ENCODE measurements at places on chromosomes 12 and 14.

DNA sequence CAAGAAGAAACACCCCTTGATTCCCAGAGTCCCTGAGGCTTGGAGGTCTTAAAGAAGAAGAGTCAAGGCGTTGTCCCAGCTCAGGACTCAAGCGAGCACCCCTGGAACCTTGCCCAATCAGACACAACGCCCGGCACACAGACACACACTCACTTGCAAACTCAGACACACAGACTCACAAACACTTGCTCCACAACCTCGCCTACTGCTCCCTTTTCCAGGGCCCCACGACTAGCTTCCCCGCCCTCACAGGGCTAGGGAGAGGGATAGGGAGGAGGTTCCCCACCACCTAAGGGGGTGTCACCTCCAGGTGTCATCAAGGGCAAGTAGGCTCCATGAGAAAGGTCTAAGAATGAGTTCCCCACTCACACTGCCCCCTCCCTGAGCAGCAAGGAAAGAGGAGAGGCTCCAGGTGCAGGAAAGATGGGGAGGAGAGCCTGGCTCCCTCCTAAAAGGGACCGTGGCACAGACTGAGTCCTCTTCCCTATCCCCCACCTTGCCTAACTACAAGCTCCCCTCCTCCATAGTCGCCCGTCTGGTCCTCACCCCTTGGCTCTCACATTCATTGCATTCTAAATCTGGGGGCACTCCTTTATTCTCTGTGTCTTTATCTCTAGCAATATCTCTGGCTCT lies 717 bp downstream of the WNT10B start:
- peaks cover 37% of the 10 kb centered on the region for H3K4me1 ChIP-seq
- no peak overlapping the region for H3K27ac ChIP-seq
- peaks cover 41% of the 10 kb centered on the region for H3K27me3 ChIP-seq
- peak overlapping the region; percentile 53 for H3K4me3 ChIP-seq

- no peaks in the 10 kb centered on the region for H3K27me3 ChIP-seq
- H3K27ac ChIP-seq: no peak overlapping the region
- no peak overlapping the region for H3K4me3 ChIP-seq
- H3K4me1 ChIP-seq: no peaks in the 10 kb centered on the region
- DNase-seq: no peak
Measured at GRCh38 chr14:95903616-95904107, 27.0 kb downstream of the TUNAR start.

DNA sequence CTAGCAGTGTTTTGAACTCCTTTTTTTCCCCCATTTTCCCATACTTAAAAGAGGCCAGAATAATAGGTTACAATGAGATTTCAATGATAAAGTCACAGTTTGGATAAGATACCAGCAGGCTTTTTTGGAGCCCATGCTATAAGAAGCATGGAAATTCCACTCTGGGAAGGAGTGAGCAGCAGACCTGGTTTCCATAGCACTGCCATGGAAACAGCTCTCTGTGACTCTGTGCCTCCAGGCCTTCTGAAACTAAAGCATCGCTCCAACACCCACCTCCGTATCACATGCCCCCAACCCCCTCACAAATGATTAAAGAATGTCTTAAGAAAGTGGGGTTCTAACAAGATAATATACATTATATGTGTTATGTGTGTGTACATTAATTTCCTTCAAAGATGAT lies 165.0 kb downstream of the GRIN2B start:
- no peaks in the 10 kb centered on the region for H3K27me3 ChIP-seq
- no peak overlapping the region for H3K4me3 ChIP-seq
- H3K4me1 ChIP-seq: no peaks in the 10 kb centered on the region
- no peaks in the 10 kb centered on the region for H3K36me3 ChIP-seq
- DNase-seq: no peak
- no peak overlapping the region for H3K27ac ChIP-seq

- no peaks in the 10 kb centered on the region for H3K4me1 ChIP-seq
- no peak overlapping the region for H3K4me3 ChIP-seq
- H3K27ac ChIP-seq: no peak overlapping the region
Measured at GRCh38 chr14:67199016-67199415, 9.8 kb downstream of the GARIN2 start.

DNA sequence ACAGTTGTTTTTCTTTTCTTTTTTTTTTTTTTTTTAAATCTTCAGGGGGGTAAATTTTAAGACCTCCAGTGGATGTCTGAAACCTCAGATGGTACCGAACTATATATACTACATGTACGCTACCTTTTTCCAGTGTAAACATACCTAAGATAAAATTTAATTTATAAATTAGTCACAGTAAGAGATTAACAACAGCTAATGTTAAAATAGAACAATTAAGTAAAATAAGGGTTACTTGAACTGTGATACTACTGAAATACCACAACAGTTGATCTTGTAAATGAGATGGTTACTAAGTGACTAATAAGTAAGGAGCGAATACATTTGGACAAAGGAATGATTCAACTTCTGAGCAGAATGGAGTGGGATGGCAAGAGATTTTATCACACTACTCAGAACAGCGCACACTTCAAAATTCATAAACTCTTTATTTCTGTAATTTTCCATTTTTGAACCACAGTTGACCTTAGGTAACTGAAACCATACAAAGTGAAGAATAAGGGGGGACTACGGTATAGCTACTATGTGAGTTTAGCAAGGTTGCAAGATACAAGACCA lies 80.5 kb upstream of the PCED1B start:
- H3K4me3 ChIP-seq: no peak overlapping the region
- H3K4me1 ChIP-seq: no peaks in the 10 kb centered on the region
- no peak for DNase-seq
- H3K36me3 ChIP-seq: no peaks in the 10 kb centered on the region

DNA sequence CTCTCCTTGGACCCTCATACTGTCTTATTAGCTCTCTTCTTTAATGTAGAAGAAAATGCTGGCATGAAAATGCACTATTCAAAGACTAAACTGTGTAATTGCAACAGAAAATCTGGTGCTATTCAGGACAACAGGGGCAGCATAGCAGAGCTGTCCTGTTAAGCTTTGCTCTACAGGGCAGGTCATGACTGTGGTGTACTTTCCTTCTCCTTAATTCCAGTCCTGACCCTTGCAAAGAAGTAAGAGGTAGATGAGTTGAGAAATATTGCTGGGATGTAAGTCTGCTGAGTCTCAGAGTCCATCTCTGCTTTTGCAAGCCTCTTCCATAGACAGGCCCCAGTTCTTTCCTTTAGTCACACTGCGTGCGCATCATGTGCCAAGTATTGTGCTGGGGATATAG lies 52.6 kb upstream of the STK38L start:
- H3K4me1 ChIP-seq: no peaks in the 10 kb centered on the region
- no peak overlapping the region for H3K27ac ChIP-seq
- H3K36me3 ChIP-seq: no peaks in the 10 kb centered on the region
- no peak for DNase-seq

GRCh38 chr12:58710901-58711300 lies 209.4 kb downstream of the LRIG3 start:
- no peaks in the 10 kb centered on the region for H3K4me1 ChIP-seq
- no peaks in the 10 kb centered on the region for H3K27me3 ChIP-seq
- H3K4me3 ChIP-seq: no peak overlapping the region
- no peaks in the 10 kb centered on the region for H3K36me3 ChIP-seq
- DNase-seq: no peak

DNA sequence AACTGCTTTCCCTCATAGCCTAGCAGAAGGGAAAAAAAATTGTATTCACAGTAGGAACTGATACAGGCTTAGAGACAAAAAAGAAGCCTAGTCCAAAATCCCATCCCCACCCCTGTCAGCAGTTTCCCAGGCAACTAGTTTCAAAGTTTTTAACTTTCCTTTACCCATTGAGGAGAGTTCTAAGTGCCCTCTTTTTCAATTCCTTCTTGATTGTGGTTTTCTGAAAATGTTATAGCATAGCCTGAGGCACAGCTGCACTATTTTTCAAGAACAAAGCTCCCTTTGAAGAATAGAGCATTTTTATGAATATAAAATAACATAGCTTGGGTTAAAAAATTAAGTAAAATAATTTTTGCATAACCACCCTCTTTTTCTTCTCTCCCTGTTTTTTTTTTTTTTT lies 81.6 kb downstream of the IPO8 start:
- peaks cover 3% of the 10 kb centered on the region for H3K4me1 ChIP-seq
- no peaks in the 10 kb centered on the region for H3K27me3 ChIP-seq
- no peak overlapping the region for H3K27ac ChIP-seq

GRCh38 chr12:19915392-19916195 lies 452.7 kb upstream of the PDE3A start:
- H3K4me3 ChIP-seq: no peak overlapping the region
- H3K4me1 ChIP-seq: no peaks in the 10 kb centered on the region
- no peaks in the 10 kb centered on the region for H3K27me3 ChIP-seq
- H3K27ac ChIP-seq: no peak overlapping the region
- no peaks in the 10 kb centered on the region for H3K36me3 ChIP-seq
- peak; percentile 61 for DNase-seq

- H3K27me3 ChIP-seq: no peaks in the 10 kb centered on the region
- no peak overlapping the region for H3K27ac ChIP-seq
- DNase-seq: no peak
- H3K36me3 ChIP-seq: peaks cover 36% of the 10 kb centered on the region
- no peaks in the 10 kb centered on the region for H3K4me1 ChIP-seq
Measured at GRCh38 chr12:98674841-98675240, 29.8 kb downstream of the APAF1 start.

GRCh38 chr12:124497658-124498057 lies 69.8 kb downstream of the NCOR2 start:
- no peaks in the 10 kb centered on the region for H3K27me3 ChIP-seq
- no peak overlapping the region for H3K27ac ChIP-seq
- H3K4me3 ChIP-seq: no peak overlapping the region
- no peak for DNase-seq

- DNase-seq: no peak
- no peaks in the 10 kb centered on the region for H3K36me3 ChIP-seq
- no peaks in the 10 kb centered on the region for H3K27me3 ChIP-seq
- H3K27ac ChIP-seq: no peak overlapping the region
Measured at GRCh38 chr12:20199780-20200179, 168.6 kb upstream of the PDE3A start.

DNA sequence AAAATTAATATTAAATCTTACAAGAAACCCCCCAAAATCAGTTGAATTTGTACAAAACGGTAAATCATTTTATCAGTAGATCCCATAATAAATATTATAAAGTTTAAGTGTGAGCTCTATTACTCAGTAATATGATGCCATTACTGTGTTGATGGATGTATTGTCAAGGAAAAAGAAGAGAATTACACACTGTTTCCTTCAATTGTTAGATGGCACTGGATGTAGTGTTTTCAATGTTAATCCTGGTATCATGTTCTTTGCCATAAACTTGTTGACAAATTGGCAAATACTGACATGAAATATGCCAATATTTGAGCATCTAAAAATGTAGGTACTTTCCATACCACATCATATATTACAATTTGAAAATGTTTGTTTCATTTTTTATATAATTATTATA lies 101.6 kb downstream of the NTS start:
- DNase-seq: no peak
- H3K4me1 ChIP-seq: no peaks in the 10 kb centered on the region
- no peak overlapping the region for H3K27ac ChIP-seq

GRCh38 chr12:100753837-100754236 lies 40.7 kb upstream of the ANO4 start:
- H3K36me3 ChIP-seq: no peaks in the 10 kb centered on the region
- no peak for DNase-seq
- no peak overlapping the region for H3K27ac ChIP-seq
- H3K4me3 ChIP-seq: no peak overlapping the region

GRCh38 chr12:105352940-105353635 lies 22.6 kb downstream of the C12orf75 start:
- H3K4me3 ChIP-seq: no peak overlapping the region
- no peaks in the 10 kb centered on the region for H3K27me3 ChIP-seq
- H3K36me3 ChIP-seq: peaks cover 5% of the 10 kb centered on the region
- H3K4me1 ChIP-seq: no peaks in the 10 kb centered on the region
- no peak for DNase-seq
- H3K27ac ChIP-seq: no peak overlapping the region

DNA sequence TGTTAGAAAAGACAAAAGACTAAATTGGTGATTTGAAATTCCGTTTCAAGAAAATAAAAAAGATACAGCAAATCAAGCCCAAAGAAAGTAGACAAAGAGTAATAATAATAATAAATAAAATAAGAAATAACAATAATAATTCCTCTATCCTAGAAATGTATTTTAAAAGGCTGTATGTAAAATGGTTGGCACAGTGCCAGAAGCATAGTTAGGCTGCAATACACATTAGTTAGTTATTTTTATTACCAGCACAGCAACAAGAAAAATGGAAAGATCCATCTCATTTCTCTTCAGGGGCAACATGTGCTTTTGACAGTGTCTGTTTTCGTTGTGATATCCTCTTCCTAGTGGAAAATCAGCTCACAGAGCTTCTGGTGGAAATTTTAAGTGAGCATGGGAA lies 174.1 kb upstream of the TMTC1 start:
- H3K36me3 ChIP-seq: no peaks in the 10 kb centered on the region
- no peak for DNase-seq
- no peak overlapping the region for H3K4me3 ChIP-seq
- no peak overlapping the region for H3K27ac ChIP-seq
